Stimulated activated CD8-positive, alpha-beta memory T cell treated with anti-CD3 and anti-CD28 coated beads, Interleukin-15, amount 100 ng/mL, for 4 hours (primary cell): ENCODE measurements at places on chromosomes 3 and 15.

DNA sequence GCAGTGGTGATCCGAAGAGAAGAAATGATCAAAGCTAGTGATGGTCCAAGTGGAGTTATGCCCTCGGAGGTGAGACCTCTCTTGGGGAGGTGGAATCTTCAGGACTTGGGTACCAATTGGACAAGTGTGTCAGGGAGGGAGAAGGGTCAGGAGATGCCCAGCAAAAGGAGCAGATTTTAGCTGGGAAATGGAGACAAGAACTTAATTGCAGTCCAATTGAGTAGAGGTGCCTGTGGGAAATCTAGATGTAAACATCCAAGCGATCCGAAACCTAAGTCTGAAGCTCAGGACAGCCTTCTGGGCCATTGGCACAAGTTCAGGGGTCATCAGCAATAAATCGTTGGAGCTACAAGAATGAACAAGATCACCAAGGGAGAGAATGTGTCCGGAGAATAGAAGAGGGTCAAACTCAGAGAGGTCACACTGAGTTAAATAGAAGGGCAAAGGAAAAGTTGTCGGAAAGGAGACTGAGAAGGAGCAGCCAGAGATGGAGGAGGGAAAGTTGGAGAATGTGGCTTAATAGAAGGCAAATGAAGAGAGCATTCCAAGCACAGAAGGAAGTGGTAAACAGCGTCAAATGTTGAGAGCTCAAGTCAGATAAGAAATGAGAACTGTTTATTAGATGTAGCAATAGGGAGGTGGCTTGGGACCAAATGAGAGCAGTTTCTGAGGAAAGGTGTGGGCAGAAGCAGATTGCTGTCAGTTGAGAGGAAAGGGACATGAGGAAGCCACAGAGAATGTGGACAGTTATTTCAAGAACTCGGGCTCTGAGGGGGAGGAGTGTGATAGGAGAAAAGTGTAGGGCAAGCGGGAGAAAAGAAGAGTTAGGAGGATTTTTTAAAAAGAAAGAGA, 64.2 kb upstream of the FNDC3B start:
- no peak for DNase-seq

GRCh38 chr3:77298417-77298816, 258.5 kb downstream of the ROBO2 start:
- no peak for DNase-seq

- DNase-seq = no peak
These were observed 111.8 kb downstream of the TUSC7 start for GRCh38 chr3:116821371-116821770.

DNA sequence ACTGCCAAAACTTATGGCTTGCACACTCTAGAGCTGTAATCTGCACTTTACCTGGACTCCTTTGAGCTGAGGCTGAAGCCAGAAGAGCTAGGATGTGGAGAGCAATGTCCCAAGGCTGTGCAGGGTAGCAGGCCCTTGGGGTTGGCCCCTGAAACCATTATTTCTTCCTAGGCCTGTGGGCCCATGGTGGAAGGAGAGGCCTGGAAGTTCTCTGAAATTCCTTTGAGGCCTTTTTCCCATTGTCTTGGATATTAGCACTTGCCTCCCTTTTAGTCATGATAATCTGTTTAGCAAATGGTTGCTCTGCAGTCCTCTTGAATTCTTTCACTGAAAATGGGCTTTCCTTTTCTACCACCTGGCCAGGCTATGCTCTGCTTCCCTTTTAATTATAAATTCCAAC, 102.0 kb upstream of the SGO1 start:
- DNase-seq = no peak

DNA sequence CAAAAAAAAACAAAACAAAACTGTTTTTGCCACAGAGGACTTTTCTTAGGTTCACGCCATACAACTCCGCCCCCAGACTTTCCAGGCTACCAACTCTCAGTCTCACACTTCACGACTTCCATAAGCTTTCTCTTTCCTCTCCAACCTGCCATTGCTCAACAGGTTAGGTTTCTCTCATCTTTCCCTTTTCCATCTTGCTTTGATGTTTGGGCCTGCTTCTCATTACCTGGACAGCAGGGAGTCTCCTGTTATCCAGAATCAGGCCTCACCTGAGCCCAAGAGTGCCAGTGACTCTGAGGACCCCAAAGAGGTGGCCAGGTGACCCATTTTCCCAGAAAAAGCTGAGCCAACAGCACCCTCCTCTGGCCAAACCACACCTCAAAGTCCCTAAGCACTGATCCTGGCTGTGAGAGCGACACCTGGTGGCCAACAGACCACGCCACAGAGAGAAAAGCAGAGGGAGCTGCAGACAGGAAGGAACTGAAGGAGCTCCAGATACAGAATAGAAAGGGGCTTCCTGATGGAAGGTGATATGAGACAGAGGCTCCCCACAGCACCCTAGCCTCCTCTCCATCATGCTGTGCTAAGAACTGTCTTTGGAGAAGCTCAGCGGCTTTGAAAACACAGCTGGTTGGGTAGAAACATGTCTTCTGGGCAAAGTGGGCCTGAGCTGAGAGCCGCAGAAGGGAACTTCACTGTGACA, 4.0 kb downstream of the CCDC51 start:
- DNase-seq = peak; percentile 50

GRCh38 chr3:133994166-133994890, 35.4 kb downstream of the SLCO2A1 start:
- no peak for DNase-seq

- no peak for DNase-seq
These were observed 407.3 kb downstream of the GBE1 start for GRCh38 chr3:81354119-81354518.

DNA sequence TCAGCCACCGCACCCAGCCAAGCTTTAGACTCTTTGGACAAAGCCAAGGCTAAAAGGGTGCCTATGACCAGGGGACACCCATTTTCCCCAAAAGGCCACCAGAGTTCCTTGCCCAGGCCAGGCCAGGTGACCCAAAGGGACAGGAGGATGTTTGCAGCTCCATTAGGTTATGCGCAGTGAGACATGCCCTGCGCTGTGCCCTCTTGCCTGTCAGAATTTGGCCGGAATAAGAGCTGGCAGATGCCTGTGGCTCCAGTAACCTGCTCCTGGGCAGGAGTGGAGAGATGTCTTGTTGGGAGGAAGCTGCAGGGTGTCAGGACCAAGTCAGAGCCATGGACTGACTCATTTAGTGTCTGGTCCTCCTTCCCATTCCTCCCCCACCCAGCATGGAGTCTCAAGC, 20.5 kb downstream of the DNASE1L3 start:
- DNase-seq = no peak
